ENCODE measurements at places on chromosomes 2 and 18.

DNA sequence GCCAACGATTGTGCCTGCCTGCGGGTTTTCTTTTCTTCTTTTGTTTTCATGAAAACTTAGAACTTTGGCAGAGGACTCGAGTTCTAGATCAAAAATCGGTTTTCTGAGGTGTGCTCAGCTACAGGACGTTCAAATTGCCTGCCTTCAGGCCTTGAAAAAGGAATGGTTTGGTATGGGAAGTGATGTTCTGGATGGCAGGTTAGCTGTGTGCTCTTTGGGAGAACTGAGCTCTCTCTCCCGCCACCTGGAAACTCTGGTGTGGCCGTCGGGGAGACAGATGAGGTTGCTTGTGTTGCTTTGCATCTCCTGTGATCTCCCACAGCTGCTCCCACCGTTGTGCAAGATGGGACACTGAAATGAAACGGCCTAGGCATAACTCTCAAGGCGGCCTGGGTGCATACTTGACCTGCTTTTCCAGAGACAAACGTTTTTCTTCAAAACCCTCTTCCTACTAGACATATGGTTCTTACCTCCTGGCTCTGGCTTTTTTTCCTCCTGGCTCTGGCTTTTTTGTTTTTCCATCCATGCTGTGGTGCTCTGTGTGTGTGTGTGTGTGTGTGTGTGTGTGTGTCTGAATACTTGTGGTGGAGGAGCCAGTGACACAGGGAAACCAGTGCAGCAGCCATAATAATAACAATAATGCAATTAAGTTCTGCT is 2.0 kb downstream of the FMNL2 start:
- DNase-seq, result no peak

DNA sequence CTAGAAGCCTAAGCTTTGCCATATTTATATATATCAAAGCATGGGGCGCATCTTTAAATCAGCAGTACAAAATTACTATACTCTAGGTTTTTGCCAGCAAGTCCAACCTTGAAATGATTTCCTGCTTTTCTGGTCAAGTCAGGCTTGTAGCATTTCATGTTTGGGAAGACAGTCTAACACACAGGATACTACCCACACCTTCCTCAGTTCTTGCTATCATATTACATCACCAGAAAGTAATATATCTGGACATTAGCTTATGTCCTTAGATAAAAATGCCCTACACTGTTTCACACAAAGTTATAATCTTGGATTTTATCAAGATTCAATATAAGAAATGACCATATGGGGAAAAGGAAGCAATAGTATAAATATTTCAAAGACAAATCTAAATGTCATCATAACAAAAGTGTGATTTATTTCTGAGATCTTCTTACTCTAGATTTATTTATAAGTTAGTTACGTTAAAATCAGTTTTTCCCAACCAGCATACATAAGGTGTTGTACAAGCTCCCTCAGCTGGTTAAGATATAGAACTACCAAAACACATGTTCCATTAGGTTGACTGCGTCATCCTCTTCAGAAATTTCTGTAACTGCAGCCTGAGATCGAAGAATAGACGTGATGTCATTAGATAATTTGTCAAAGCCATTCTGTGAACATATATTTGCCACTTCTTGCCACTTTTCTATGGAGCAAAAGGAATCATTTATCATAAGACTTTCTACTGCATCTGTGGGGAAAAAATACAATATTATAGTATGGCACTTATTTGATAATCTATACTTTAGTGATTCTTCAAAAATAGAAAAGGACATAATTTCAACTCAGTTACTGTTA is 56.6 kb downstream of the CLHC1 start:
- no peak for DNase-seq

- no peak for DNase-seq
Measured at GRCh38 chr2:120751553-120751952, 15.9 kb downstream of the GLI2 start.

GRCh38 chr18:78981989-78982620 is 2.5 kb downstream of the SALL3 start:
- no peak for DNase-seq

DNA sequence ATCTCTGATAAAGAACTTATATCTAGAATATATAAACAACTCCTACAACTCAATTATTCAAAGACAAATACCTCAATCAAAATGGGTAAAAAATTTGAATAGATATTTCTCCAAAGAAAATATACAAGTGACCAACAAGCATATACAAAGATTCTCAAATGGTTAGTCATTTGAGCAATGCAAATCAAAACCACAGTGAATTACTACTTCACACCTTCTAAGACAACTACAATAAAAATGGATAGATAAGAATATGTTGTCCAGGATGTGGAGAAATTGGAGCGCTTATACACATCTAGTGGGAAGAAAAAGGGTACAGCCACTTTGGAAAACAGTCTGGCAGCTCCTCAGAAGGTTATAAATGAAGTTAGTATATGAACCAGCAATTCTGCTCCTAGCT is 332.9 kb downstream of the TGIF1 start:
- no peak for DNase-seq

DNA sequence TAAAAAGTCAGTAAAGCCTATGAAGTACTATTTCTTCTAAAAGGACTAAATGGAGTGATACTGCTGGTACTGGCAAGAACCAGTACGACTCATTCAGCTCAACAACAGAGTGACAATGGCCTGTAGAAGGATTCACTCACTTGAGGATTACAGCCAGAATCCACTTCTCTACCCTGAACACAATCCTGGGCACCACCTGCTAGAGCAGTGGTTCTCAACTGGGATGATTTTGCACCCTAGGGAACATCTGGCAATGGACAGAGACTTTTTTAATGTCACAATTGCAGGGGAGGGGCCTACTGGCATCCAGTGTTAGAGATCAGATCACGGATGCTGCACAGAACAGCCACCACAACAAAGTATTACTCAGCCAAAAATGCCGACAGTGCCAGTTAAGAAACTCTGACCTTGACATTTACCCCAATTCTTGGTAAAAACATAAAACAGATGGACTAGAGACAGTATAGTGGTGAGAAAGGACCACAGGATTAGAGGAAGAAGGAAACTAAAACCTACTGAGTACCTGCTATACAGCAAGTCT is 5.0 kb downstream of the SPIRE1 start:
- DNase-seq, result no peak

DNA sequence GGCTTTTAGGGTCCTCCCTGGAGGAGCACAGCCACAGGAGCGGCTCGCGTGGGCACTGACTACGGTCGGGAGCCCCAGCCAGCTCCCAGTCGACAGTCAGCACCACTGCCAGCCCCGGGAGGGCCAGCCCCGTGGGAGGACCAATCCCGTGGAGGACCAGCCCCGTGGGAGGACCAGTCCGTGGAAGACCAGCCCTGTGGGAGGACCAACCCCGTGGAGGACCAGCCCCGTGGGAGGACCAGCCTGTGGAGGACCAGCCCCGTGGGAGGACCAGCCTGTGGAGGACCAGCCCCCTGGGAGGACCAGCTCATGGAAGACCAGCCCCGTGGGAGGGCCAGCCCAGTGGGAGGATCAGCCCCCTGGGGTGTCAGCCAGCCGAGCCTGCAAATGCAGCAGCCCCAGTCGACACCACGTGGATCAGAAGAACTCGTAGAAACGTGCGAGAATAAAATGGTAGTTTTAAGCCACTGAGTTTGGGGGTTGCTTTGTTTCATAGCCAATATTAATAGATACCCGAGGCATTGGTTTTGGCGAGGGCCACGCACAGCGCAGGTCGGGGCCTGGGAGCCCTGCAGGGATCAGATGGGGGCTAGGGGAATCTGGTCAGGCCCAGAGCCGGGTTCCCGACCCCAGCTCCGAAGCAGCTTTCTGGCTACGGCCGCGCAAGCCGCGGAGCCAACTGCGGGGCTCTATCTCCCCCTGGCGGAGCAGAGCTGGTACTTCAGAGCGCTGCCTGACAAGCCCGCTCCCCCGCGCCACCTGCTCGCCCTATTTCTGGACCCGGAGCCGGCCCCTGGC is 73.0 kb downstream of the TEX51 start:
- DNase-seq, result peak; percentile 69

DNA sequence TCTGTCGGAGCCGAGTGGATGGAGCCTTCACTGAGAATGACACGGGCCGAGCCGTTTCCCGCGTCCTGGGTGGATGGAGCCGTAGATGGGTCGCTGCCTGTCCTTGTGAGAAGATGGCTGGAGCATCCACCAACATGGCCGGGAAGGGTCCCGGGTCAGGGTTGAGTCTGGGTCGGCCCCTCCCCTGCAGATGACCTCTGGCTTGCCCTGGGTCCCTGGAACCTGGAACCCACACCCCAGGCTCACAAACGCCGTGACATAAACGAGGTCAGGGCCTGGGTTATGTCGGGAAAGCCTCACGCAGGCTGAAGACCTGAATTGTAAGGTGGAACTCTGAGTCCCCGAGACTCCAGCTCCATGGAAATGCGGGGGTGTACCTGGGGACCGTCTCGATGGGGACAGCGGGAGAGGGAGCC is 94.9 kb downstream of the NFATC1 start:
- DNase-seq, result no peak

GRCh38 chr2:60485055-60485454 is 68.4 kb downstream of the BCL11A start:
- no peak for DNase-seq

DNA sequence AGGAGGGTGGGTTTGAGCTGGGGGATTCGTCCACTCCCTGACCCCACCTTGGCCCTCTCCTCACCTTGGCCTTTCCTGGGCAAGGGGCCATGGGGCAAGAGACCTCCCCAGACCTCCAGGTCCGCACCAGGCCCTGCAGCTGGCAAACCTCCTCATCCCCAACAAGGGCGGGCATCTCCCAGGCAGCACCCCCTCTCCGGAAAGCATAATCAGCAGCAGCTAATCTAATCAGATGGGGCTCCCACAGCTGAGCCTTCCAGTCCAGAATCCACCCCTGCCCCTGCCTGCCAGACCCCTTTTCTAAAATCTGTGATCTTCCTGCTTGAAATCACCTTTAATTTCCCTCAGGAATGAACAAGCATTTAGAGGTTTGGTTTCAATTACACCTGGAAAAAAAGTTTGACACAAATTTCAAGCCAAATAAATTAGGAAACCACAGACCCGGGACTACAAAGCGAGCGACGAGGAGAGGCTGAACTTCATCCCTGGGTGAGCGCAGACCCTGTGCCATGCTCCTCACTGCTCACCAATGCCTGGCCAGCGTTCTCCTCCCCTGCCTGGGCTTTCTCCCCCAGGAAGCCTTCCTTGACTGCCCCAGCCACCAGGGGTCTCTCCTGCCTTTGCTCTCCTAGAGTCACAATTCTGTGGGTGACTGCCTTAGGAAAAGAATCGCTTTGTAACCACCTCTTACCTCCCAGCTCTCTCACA is 143.0 kb upstream of the MYCN start:
- no peak for DNase-seq

DNA sequence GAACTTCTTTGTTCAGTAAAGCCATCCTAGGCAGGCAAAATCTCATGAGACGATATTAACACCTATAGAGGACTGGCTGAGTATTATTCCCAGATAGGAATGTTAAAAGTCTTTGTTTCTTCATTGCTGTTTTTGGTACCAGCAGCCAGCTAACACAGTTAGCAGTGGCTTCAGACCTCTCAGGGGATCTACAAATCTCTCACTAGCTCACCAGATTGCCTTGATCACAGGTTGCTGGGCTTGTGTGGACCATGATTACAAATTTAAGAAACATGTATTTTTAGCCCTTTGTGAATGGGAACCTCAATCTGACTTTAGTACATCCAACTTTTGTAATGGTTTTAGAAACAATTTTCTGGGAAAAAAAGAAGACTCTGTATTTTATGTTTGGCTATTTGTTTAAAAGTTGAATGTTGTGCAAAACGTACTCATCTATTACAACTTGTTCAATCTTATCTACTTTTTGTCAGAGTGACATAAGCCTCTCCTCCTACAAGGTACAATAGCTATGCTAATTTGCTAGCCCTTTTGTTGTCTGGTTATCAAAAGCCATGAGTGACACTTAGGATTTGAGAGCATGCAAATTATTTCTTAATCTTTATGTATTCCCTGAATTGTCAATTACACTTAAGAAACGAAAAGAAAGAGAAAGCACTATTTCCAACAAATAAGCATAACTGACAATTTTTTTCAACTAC is 693.1 kb downstream of the ERBB4 start:
- no peak for DNase-seq

DNA sequence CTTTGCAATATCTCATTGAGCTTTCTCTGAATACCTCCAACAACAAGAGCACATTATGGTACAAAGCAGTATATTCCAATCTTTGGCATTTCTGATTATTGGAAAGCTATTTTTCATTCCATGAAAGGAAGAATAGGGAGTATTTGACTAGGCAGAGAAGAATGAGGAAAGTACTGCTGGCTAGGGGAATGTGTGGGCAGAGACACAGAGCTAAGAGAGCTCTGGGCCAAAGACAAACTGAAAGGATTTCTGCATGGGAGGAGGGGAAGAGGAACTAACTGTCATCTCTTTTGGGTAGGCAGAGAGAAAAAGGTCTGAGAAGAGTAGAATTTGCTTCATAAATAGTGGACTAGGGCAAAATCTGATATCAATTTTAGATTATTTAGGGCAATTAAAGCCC is 150.8 kb downstream of the CCDC85A start:
- no peak for DNase-seq

DNA sequence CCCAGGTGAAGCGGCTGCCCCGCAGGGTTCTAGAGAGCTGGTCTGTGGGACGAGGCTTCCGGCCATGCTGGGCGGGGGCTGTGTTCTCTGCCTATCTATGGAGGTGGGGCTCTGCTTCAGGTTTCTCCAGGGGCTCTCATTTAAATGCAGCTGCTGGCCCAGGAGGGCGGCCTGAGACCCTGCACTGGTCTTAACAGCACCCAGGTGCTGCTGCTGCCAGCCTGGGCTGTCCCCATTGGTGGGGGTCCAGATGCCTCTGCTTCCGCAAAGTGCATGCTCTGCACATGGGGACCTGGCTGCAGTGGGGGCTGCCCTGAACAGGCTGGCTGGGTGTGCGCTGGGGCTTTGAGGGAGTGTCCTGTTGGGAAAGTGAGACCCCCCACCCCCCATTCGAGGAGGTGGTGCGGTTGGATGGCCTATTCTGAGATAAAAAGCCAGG is 29.7 kb upstream of the ALLC start:
- peak; percentile 1 for DNase-seq

DNA sequence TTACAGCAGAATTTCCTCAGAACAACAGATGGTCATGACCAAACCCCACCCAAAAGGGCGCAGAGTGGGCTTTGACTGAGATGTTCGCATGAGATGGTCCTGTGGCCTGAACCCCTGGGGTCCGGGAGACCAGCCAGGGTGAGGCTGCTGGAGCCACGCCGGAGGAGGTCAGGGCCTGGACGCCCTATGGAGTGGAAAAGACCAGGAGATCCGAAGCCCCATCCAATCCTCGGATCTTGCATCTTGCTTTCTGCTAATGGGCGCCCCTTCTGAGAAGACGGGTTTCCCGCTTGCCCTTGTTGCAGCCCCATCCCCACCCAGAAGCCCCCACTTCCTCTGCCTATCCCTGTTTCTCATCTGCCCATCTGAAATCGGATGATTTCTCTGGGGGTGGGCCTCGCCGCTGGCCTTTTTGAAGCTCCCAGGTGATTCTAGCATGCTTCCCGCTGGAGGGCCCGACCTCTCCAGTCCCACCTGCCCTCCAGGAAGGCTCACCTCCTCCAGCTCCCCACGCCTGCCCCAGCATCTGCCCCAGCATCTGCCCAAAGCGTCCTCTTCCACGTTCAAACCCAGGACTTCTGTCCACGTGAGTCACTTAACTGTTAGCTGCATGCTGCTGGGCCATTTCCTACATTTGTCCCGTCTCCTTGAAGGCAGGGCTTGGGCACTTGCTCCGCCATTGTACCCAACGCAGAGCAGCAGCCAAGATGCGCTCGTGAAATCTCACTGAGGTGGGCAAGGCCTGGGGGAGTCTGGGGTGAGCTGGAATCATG is 4.3 kb upstream of the CNDP1 start:
- no peak for DNase-seq

Data from activated naive CD4-positive, alpha-beta T cell treated with anti-CD3 and anti-CD28 coated beads, Interleukin-2, amount 50 U/mL, for 16 hours (primary cell).